ENCODE measurements at places on chromosomes 6 and 20. TPM values are rescaled to one million over a fixed set of nuclear protein-coding genes. Genes with fewer than 3 reads are reported as not detected.

GRCh38 chr6:42694586-42694985 is 27.8 kb downstream of the PRPH2 start:
- DNase-seq, result no peak

DNA sequence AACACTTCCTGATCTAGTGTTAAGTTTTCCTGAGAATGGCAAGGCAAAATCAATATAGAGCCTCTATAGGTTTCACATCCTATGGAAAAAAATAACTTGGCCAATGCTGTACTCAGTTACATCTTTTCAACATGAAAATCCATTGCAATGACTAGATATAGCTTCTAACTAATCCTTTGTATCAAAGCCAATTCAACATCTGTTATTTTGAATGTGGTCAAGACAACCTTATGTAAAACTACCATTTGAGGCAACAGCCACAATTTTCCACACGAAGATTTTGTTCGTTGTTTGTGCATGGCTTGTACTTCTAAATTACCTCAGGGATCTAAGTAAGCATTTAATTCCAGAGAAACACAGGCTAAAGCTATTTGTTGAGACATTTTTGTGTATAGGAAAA is 637.8 kb upstream of the EYS start:
- DNase-seq, result no peak

DNA sequence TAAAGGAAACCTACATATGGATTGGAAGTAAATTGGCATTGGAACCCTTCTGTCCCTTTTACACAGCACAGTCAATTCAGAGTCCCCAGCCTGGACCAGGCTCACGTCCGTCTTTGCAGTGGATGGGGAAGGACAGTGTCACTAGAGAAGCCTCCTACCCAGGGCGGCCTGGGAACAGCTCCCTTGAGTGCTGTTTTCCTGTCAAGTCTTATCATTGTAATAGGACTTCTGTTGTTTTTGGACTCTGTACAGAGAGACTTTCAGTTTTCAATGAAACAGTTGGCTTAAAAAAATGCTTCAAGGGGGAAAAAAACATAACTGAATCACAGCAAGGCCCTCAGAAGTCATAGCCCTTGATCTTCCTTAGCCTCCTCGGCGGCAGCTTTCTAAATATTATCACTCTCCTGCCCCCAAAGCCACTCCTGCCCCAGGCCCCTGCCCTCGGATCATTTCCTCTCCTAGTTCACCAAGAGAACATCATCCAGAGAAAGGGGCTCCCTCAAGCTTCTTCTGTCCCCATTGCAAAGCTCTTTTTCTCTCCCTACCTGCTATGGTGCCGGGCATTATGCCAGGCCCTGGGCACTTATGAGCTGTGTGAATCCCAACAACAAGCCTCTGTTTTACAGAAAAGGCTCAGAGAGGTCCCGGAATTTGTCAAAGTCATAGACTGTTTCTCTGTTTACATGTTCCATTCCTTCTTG is 37.8 kb upstream of the CNKSR3 start:
- no peak for DNase-seq

DNA sequence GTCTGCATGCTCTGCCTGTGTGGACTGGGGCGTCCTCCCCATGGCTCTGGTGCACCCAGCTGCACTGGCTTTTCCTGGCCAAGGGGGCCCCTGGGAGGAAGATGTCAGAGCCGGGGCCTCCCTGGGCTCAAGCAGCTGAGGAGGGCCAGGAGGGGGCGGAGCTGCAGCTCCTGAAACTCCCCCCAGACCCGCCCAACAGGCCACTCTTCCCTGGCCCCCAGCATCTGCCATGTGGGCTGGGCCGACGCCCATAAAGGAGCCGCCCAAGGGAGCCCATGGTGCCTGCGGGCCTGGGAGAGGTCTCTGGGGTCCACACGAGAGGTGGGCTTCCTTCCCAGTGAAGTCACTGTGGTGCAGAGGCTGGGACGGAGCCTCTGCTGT is 4.0 kb downstream of the RBBP8NL start:
- no peak for DNase-seq

- no peak for DNase-seq
Measured at GRCh38 chr6:158047127-158047518, 65.5 kb downstream of the SYNJ2 start.

DNA sequence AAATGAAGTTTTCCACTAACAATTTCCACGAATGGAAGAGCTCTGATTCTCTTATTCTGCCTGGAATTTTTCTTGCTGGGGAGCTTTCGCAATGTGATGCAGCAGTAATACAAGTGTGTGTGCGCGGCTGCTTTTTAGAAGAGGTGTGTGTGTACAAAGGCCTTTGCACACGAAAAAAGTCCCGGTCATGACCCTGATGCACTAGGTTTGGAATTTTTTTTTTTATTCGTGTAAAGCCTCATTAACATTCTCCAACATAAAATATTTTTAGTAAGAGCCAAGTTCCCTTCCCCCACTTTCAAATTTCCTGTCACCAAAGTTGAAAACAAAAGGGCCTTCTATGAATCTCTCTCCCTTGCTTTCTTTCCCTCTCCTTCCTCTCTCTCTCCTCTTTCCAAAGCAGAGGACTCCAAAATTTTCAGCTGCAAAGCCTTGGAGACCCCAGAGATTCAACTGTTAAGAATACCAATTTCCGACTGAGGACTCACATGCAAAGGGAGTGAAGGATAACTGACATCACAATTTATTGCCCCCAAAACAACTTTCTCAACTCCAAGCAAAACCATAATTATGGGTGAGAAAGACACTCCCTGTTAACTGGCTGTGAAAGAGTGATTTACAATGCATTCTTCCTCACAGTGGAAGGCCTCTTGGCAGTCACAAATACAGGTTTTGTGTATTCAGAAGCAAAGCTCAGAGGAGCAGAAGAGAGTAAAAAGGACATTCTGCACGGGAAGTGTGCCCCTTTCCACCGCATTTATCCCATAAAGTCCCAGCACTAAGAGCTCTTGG is 421.2 kb upstream of the JARID2 start:
- DNase-seq, result no peak

GRCh38 chr6:91633374-91634111 is 1046.7 kb upstream of the MAP3K7 start:
- DNase-seq, result no peak

DNA sequence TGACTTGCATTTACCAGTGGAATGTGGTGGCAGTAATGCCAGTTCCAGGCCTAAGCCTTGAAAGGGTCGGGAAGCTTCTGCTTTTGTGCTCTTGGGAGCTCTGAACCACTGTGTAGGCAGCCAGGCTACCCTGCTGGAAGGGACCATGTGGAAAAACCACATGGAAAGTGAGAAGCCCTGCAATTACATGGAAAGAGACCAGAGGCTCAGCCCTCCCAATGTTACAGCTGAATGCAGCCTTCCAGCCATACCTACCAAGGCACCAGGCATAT is 14.9 kb upstream of the KCNB1 start:
- no peak for DNase-seq

DNA sequence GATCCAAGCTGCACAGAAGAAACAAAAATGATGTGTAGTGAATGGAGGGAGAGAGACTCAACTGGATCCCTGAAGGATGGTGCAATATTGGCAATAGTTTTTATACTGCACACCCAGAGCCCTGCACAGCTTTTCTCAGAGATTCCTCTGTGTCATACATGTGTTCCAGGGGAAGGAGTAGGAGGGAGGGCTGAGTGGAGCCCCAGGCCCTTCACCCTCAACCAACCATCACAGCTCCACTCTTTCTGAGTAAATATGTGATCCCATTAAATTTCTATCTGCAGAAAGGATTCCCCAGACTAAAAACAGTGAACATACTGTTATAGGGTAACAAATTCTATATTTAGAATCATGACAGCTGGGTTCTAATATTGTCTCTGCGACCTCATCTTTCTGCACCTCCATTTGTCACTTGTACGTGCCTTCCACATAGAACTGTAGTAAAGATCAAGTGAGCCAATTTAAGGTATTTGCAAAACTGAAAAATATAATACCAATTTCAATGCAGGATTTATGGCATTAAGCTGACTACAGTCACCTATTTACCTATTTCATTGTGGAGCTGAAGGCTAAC is 421.4 kb upstream of the NRSN1 start:
- no peak for DNase-seq

DNA sequence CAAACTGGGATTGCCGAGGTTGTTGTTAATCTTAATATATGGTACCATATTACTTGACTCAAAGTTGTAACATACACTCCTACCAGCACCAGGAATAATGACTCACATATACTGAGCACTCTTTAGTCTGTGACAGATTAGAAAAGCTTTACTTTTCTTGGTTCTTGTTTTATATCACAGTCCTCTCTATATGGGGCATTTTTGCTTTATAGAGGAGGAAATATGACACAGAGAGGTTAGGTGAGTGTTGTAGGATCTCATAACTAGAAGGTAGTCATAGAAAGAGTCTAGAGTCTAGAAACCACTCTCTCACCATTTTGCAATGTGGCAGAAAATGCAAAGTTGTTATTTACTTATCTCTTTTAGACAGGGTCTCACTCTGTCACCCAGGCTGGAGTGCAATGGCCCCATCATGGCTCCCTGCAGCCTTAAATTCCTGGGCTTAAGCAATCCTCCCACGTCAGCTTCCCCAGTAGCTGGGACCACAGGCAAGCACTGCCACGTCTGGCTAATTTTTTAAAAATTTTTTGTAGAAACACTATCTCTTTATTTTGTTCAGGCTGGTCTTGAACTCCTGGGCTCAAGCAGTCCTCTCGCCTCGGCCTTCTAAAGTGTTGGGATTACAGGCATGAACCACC is 13.4 kb downstream of the TRIM38 start:
- no peak for DNase-seq

GRCh38 chr6:41162687-41163418 is at the start of gene TREM2:
Gene TREM2, minus strand, starts transcription at chr6:41163116. Its CDS starts 34 bp downstream, at chr6:41163082.
- no peak for DNase-seq

- peak; percentile 95 for DNase-seq
Measured at GRCh38 chr20:19735446-19735845, 22.6 kb upstream of the RIN2 start.

DNA sequence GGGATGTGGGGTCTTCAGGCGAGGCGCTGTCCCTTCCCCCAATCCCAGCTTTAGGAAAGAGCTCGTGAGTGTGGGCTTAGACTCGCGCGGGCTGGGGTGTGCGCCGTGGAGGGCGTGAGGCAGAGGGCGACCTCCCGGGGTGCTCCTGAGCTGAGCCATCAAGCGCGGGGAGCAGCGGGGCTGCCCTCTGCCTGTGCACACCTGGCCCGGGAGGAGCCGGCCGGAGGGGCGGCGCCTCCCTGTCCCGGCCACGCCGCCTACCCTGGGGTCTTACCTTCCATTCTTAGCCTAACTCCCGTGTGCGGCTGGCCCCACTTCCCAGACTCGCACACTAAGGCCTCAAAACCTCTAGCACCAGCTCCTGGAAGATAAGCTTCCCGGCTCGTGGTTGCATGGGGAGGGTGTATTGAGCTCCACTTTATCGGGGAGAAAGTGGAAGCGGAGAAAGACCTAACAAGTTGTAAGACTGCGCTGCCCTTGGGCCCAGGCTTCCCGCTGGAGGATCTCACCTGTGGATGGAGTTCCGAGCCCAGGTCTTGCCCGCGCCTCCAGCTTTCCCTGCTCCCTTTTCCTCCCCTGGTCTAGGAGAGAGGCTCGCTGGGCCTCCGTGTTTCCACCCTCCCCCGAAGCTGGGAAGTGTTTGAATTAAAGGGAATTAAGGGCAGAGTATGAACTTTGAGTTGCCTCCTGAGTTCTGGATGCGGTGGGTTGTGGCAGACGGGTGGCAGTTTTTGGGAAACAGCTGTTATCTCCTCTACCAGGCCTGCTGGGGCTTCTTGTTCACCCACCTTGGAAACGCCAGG is 1.2 kb downstream of the DNMT3B start:
- DNase-seq, result no peak

OR2H2 gene
- not detected for polyA plus RNA-seq

TSPO2 gene
- not detected for polyA plus RNA-seq

MAFB gene
- not detected for polyA plus RNA-seq

CHD6 gene
- polyA plus RNA-seq, result 8.2 TPM

PRRT1 gene
- polyA plus RNA-seq, result 0.63 TPM

BTBD3 gene
- polyA plus RNA-seq, result 16.3 TPM

FRK gene
- polyA plus RNA-seq, result 2.2 TPM

Data from A549 (cell line).